ENCODE measurements at places on chromosomes 2 and 18.
A peak's percentile ranks its signal among the peaks of the same experiment; 100 is the strongest.

GRCh38 chr2:55063226-55063625 is 13.0 kb upstream of the RTN4 start:
- no peak for DNase-seq

DNA sequence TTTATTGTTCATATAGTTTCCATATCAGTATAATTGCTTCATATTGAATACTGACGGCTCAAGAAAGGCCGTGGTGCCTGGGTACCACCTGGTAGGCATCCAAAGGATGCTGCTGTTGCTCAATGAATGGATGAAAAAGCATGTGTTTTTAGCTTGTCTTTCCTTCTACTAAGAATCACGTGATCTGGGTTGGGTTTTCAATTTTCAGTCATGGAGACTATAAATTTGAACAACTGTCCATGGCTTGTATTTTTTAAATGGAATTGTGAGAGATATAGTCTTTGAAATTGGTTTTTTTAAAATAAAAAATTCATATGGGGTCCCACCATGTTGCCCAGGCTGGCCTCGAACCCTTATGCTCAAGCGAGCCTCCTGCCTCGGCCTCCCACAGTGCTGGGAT is 25.3 kb downstream of the EMILIN2 start:
- DNase-seq, result no peak

GRCh38 chr2:138654146-138654545 is 126.0 kb downstream of the NXPH2 start:
- DNase-seq, result no peak

DNA sequence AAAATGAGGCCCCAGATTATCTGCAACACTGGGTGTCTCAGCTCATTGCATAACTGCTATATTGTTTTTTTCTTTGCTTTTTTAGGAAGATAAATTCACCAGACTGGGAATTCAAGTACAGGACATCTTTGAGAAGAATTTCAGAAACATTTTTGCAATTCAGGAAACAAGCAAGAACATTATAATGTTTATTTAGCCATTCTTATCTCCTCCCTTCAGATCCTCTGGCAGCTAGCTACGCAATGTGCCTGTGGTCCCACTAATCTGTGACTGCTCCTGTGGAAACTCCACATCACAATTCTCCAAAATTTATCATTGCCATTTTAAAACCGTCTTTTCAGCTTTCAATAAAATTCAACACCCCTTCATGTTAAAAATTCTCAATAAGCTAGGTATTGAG is 126.8 kb downstream of the SP100 start:
- no peak for DNase-seq

- DNase-seq, result no peak
These were observed 58.7 kb upstream of the CELF4 start for GRCh38 chr18:37624318-37624717.

GRCh38 chr18:64695851-64696553 is 547.1 kb upstream of the LINC00305 start:
- DNase-seq, result peak; percentile 17

DNA sequence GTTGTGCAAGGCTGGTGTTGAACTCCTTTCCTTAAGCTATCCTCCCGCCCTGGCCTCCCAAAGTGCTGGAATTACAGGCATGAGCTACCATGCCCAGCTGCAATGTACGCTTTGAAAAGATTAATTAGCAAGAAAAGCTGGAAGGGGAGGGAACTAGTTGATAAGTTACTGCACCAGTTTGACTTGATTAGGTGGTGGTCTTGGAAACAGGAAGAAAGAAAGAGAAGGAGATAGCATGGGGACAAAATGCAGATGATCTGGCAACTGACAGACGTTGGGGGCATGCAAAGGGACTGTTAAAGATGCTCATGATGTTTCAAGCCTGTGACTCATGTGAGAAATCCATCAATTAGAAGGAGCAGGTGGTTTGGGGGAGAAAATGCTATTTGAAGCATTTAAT is 68.6 kb downstream of the PLEKHM3 start:
- DNase-seq, result no peak

DNA sequence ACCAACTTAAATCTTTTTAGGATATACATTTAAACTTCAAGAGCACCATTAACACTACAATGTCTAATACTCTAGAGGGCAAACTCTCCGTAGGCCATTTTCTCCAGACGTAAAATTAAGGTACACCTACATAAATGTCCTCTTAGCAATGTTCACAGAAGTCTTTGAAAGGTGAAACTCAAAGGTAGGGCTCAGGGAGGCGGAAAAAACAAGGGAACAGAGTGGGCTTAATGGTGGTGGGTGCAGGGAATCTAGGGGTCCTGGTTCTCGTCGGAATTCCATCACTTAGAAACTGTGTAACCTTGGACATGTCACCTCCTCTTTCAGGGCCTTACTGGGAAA is 668 bp downstream of the NFU1 start:
- peak; percentile 18 for DNase-seq

GRCh38 chr2:168490946-168491605 is 35.0 kb downstream of the CERS6 start:
- DNase-seq, result no peak

DNA sequence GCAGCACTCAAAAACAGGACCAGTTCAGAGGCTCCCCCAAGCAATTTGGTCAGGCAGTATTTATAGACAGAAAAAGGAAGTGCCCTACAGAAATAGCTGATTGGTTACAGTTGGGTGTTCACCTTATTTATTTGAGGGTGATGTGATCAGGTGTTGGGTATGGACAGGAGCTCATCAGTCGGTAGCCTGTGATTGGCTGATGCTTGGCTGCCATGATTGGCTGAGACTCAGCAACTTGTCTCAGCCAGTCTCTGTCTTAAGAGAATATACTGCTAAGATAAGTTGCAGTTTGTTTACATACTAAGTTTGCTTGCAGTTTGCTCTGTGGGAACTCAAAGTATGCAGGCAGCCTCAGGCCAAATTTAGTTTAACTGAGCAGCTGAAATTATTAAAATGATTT is 9.4 kb downstream of the ABCG8 start:
- no peak for DNase-seq

GRCh38 chr2:187338679-187339121 is 109.4 kb downstream of the CALCRL start:
- DNase-seq, result no peak

- DNase-seq, result no peak
These were observed 7.6 kb downstream of the DLX1 start for GRCh38 chr2:172092716-172093415.

GRCh38 chr2:232260075-232260474 is 118.5 kb upstream of the ALPP start:
- DNase-seq, result no peak

GRCh38 chr2:231665245-231666170 is 42.8 kb upstream of the PTMA start:
- DNase-seq, result no peak
